Left hindlimb (tissue), 1 donor: ENCODE measurements at places on chromosomes 5 and 9.

- peak; percentile 62 for DNase-seq
These were observed 737 bp downstream of the SLC1A3 start for GRCh38 chr5:36607114-36607571.

DNA sequence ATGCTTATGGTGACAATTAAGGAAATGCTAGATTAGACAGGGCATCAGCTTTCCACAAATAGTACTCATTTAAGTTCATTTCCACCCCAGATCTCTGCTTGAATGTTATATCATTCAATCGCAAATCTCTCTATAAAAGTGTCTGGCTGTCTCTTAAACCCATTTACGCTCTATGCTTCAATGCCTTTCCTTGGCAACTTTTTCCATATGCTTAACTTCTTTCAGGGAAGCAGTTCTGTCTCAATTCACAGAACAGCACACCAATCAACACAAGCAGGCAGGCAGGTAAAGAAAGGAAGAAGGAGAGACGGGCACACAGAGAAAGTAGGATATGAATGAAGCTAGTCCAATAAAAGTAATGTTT lies 243.1 kb downstream of the DENND1A start:
- DNase-seq: no peak

DNA sequence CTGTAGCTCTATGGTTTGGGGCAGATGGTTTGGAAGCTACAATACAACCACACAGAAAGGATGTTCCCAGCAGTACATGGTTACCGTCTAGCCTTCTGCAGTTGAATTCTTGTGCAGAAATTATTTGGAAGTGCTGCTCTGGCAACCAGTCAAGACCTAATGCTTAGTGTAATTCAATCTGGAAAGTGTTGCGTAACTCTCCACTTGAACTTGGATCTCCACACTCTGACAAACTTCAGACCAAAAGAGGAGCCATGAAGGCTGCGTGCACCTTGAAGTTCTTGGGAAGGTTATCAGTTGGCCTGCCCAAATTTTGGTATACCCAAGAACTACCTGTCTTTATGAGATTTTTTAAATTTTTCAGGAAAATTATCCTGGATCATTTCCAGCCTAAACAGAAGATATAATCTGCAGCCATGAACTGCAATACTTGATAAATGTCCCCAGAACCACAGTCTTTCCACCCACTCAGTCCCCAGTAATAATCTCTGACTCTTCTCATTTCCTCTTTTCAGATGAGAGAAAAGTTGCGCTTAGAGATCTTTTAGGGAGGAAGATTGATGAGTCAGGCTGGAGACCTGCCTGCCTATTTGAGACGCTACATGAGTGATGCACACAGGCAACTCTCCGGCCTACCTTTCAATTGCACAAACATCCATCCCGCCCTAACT lies 159.9 kb downstream of the FANCC start:
- DNase-seq: peak; percentile 62

GRCh38 chr9:110601098-110601497 lies 21.6 kb upstream of the SVEP1 start:
- DNase-seq: no peak
